CD4-positive, alpha-beta T cell (primary cell): ENCODE measurements at places on chromosomes 7 and 10. TPM values are rescaled to one million over a fixed set of nuclear protein-coding genes. Genes with fewer than 3 reads are reported as not detected.

DNA sequence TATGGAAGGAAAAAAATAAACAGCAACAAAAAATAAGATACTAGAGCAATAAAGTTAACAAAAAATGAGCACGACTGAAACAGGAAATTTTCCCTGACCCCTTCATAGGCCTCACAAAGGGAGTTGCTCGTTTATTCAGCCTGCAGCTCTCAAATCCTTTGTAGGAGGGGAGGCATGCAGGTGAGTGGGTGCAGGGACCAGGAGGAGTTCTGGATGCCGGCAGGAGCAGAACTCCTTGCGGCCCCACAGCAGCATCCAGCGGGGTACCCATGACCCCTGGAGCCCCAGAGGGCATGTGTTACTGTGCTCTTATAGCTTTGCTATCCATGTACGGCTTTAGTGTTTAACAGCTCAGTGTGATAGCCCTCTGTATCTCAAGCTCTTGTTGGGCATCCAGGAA, 5.8 kb downstream of the TAS2R39 start:
- DNase-seq, result no peak

GRCh38 chr10:80530251-80530650, 7.5 kb upstream of the SH2D4B start:
- DNase-seq, result peak; percentile 34

DNA sequence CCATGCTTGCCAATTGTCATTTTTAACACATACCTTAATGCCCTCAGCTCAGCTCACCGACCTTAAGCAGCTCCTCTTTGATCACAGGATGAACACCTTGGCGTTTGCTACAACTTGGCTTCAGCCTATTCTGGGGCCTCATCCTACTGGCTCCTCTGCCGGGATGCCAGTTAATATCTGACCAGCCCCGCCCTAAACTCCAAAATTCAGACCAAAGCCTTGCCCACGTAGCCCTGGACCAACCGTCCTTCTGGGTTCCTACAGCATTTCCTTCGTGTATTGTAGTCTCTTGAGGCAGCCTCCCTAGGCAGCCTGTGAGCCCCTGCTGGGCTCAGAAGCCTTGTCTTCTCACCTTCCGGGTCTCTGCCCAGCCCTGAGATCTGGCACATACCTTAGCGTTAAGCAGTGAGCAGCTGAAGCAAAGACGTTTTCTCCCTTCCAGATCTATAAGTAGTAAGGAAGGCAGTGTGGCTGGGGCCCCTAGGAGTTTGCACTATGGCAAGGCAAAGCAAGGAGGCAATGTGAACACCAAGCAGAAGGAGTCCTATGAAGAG, 836 bp downstream of the ENO4 start:
- no peak for DNase-seq

DNA sequence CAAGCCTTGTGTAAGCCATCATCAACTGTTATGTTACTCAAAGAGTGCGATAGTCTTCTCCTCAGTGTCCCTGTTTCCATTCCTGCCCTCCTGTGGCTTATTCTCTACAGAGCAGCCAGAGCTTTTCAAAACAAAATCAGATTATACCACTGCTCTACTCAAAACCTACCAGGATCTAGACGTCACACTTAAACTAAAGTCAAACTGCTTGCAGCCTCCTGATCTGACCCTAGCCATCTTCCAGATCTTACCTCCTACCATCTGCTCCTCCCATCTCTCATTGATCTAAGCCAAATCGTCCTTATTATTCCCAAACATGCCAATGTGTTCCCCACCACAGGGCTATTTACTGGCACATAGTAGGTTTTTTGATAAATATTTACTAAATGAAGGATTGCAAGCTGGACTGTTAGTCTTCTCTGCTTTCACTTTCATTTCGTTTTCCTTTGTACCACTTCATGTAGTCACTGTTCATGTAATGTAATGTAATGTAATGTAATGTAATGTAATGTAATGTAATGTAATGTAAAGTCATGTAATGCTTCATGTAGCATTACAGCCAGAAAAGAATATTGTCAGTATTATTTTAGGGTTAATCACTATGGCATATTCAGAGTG, 116.1 kb downstream of the GPR37 start:
- DNase-seq, result no peak

Gene NPFFR1
- not detected for total RNA-seq

Gene TRIM8
- total RNA-seq, result 80.9 TPM

DNA sequence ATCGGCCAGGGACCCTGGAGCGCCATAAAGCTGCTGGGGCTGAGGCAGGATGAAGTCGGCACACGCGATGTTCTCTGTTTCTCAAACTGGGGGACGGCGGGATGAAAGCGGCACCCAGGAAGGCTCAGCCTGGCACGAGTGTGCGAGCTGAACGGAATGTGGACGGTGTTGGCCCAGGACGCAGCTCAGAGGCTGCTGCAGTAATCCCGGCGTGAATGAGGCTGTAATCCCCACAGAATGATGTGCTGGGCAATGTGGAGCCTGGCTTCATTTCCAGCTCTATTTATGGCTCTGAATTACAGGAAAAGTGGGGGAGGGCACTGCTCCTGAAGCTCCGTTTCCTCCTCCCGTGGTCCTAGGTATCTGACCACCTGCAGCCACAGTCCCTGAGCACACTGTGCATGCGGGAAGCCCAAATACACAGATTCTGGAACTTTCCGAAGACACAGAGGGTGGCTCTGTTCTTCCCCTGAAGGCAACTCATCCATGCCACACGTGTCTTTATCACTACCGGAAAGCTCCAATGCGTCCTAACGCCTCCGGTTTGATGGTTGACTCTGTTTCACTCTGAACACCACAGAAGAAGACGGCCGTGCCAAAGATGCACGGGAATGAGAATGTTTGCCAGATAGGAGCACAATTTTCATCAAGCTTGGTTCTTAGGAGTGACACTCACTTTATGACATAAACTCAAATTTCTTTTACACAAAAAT, 37.6 kb downstream of the KLF6 start:
- DNase-seq, result no peak

Gene ARMC3
- total RNA-seq, result not detected

Gene NME8
- total RNA-seq, result not detected

- no peak for DNase-seq
Measured at GRCh38 chr7:151249732-151250072, 1.2 kb upstream of the SMARCD3 start.

Gene C7orf57
- total RNA-seq, result not detected

DNA sequence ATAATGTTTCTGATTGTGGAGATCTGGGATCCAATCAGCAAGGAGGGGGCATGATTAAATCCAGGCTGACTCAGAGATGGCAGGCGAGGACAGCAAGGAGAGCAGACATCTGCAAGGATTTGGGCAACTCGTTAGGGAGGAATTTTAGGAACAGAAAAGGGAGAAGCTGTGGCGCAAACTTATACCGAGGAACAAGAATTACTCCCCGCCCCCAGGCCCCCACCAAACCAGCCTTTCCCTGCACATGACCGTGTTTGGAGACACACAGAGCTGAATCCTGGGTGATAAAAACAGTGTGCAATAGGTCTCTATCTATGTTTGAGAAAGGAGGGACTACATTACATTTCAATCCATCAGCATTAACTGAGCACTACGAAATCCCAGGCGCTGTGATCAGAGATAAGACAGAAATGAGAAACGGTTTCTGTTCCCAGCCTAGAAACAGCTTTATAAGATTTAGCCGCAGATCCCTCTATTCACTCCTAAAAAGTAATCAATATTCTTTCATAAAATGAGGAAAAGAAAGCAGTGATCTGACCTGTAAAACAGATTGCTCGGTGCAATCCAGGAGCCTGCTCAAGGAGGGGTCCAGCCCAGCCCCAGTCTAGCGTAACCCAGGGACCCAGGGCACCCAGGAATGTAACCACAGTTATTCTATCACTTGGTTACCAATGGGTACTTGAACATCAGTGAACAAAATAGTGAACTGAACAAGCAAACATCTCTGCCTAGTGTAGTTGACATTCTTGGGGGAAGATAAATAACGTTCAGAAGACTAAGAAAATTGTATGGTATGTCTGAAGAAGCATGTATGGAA, 37.2 kb upstream of the RAPGEF5 start:
- DNase-seq, result no peak

Gene CHCHD1
- 6.8 TPM for total RNA-seq

DNA sequence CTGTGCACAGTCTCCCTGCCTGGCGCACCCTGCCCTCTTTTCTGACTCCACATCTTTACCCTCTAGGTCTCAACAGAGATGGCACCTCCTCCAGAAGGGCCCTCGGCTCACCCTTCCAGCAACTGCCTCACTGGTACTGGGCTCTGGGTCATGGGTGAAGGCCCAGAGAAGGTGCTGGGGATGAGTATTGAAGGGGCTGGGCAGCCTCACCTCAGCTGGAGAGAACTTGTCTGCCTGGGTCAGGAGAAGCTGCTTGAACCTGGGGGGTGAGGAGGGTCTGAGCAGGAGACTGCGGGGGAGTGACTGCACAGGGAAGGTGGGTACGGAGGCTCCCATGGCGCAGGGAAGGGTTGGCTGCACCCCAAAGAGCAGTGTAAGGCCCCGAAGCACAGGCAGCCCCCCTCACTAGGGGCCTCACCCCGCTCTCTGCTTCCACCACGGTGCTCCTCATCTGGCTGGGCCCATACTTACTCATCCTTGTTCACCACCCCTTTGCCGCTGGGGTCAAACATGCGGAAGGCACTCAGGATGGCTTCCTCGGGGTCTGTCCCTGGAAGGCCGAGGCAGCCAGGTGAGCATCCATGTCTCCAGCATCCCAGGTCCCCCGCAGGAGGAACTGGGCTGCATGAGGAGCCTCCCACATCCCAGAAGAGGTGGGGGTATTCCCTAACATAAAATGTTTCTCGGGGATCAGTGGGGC, 1.7 kb downstream of the MYL7 start:
- no peak for DNase-seq

- DNase-seq, result no peak
Measured at GRCh38 chr10:125231116-125231812, 70.9 kb upstream of the CTBP2 start.

GRCh38 chr7:118583641-118584040, 359.1 kb downstream of the ANKRD7 start:
- no peak for DNase-seq

- no peak for DNase-seq
Measured at GRCh38 chr10:15879058-15879457, 18.8 kb upstream of the MINDY3 start.
